ENCODE measurements at places on chromosomes 4 and X. TPM values are rescaled to one million over a fixed set of nuclear protein-coding genes. Genes with fewer than 3 reads are reported as not detected.

OPRPN gene
- not detected for total RNA-seq

EXOC1L gene
- not detected for total RNA-seq

SHROOM4 gene
- not detected for total RNA-seq

GATA1 gene
- total RNA-seq = not detected

LAMP2 gene
- 106 TPM for total RNA-seq

USP17L5 gene
- total RNA-seq = not detected

HGFAC gene
- not detected for total RNA-seq

NPY1R gene
- total RNA-seq = not detected

GLRB gene
- 14.7 TPM for total RNA-seq

MAGEA4 gene
- total RNA-seq = not detected

GAB1 gene
- 3.6 TPM for total RNA-seq

HPSE gene
- total RNA-seq = 4.8 TPM

MAGEC1 gene
- not detected for total RNA-seq

SSX2 gene
- not detected for total RNA-seq

FAM133A gene
- 2.1 TPM for total RNA-seq

XPNPEP2 gene
- total RNA-seq = not detected

MUC7 gene
- not detected for total RNA-seq

FAM241A gene
- total RNA-seq = 6.2 TPM

ADH1C gene
- not detected for total RNA-seq

INPP4B gene
- 4.0 TPM for total RNA-seq

COX7B gene
- total RNA-seq = 680 TPM

AMOT gene
- total RNA-seq = 0.98 TPM

EDA2R gene
- total RNA-seq = 32.2 TPM

PLAC1 gene
- total RNA-seq = 0.52 TPM

SPANXD gene
- total RNA-seq = not detected

AREG gene
- 6.8 TPM for total RNA-seq

GLUD2 gene
- total RNA-seq = 0.35 TPM

FMR1NB gene
- total RNA-seq = not detected

ZNF185 gene
- 1.3 TPM for total RNA-seq

MAP3K15 gene
- 2.5 TPM for total RNA-seq

DDX53 gene
- not detected for total RNA-seq

PPP2R2C gene
- total RNA-seq = 17.6 TPM

L1CAM gene
- total RNA-seq = 29.9 TPM

CETN2 gene
- 31.8 TPM for total RNA-seq

TCEAL2 gene
- not detected for total RNA-seq

RS1 gene
- not detected for total RNA-seq

RTL5 gene
- total RNA-seq = 0.37 TPM

HDX gene
- total RNA-seq = 8.7 TPM

OPHN1 gene
- total RNA-seq = 3.0 TPM

IL2 gene
- not detected for total RNA-seq

CT45A2 gene
- total RNA-seq = not detected

NDNF gene
- total RNA-seq = 0.35 TPM

NHSL2 gene
- total RNA-seq = 0.05 TPM

FGB gene
- total RNA-seq = 0.61 TPM

ANOS1 gene
- not detected for total RNA-seq

KLHL2 gene
- total RNA-seq = 10.2 TPM

ZRSR2 gene
- total RNA-seq = 5.3 TPM

GPR173 gene
- 1.2 TPM for total RNA-seq
